ENCODE measurements at places on chromosomes 13 and 19.

GRCh38 chr13:46031581-46032263 lies 20.8 kb downstream of the ZC3H13 start:
- DNase-seq, result no peak

- DNase-seq, result no peak
These were observed 94.6 kb upstream of the ARHGEF7 start for GRCh38 chr13:111020546-111020945.

DNA sequence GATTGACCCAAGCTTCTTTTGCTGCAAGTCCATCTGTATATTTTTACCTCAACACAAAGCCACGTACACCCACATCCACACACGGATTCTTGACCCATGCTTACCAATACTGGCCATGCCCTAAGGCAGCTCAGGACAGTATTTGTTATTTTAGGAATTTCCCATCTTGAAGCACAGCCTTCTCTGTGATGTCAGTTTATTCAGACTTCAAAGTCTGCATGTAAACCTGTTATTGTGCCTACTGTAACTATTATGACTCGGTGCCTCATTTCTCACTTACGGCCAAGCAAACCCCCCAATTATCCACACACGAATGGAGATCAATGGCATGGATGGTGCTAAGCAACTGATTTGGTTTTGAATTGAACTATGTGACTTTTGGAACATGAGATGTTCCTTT lies 17.5 kb downstream of the CLDN10 start:
- no peak for DNase-seq

DNA sequence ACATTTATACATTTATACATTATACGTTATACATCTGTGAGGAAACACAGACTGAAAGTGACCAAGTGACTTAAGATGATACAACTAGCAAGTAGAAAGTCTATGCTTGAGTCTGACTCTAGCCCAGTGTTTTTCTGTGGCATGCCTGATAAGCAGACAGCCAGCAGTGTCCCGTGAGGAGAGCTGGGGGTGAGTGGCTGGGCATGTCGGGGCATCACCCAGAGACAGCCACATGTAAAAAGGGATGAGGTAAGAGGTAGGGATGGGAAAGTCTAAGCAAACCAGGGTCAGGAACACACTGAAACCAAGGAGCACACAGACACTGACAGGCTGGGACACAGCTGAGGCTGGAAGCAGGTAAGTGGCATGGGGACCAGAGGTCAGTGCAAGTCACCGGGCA lies 333.2 kb downstream of the FOXO1 start:
- no peak for DNase-seq

GRCh38 chr13:44218501-44219240 lies 155.0 kb upstream of the SERP2 start:
- peak; percentile 53 for DNase-seq

DNA sequence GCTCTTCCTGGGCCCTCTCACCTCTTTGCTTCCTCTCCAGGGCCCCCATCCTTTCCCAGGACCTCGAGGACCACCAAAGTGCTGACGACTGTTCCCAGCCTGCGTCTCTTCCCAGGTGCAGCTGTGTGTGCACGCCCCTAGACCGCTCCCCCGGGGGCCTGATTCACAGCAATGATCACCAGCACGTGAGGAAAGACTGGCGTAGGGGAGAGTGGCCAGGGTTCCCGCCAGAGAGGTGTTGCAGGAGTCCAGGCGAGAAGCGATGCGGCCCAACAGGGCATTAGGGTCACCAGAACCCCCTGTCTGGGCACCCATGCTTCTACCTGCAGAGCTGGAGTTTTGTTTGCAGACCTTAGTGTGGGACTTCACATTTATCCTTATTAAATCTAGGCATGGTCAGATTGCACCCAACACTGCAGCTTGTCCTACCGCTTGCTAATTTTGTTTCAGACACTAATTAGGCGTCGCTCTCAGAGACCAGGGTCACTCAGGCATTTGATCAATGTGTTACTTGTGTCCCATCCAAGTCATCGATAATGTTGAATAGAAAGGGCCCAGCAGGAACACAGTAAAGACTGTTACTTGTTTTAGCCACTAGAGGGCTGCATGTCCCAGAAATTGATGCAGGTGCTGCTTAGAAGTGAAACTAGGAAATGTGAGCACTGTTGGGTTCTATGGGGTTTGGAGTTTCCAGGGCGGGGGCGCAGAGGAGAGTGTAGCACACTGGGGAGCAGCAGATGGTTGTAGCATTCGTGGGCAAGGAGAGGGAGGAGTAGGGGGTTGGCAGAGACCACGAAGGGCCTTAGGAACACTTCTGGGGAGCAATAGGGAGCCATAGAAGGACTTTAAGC lies 53.2 kb downstream of the CDADC1 start:
- peak; percentile 32 for DNase-seq

- DNase-seq, result no peak
These were observed 58.8 kb upstream of the ZNF681 start for GRCh38 chr19:23817519-23817918.

DNA sequence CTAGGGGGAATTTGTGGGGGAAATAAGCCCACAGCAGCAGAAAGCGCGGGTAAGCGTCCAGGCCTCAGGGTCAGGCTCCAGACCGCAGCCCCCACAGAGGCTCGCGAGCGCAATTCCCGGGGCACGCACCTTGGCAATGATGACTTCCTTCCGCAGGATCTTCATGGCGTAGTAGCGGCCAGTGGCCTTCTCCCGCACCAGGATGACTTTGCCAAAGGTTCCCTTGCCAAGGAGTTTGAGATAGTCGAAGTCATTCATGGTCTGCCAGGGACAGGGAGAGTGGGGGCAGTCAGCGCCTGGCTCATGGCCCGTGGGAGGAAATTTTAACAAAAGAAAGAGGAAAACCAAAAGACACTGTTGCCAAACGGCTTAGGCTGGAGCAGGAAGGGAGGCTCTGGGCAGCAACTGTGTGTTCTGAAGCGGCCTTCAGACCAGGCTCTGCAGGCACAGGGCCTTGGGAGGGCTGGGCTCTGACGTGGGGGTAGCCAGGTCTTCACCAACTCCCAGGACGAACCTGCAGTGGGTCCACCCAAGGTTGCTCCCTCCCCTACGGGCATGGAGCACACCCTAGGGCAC lies 15.4 kb upstream of the CCNP start:
- no peak for DNase-seq

DNA sequence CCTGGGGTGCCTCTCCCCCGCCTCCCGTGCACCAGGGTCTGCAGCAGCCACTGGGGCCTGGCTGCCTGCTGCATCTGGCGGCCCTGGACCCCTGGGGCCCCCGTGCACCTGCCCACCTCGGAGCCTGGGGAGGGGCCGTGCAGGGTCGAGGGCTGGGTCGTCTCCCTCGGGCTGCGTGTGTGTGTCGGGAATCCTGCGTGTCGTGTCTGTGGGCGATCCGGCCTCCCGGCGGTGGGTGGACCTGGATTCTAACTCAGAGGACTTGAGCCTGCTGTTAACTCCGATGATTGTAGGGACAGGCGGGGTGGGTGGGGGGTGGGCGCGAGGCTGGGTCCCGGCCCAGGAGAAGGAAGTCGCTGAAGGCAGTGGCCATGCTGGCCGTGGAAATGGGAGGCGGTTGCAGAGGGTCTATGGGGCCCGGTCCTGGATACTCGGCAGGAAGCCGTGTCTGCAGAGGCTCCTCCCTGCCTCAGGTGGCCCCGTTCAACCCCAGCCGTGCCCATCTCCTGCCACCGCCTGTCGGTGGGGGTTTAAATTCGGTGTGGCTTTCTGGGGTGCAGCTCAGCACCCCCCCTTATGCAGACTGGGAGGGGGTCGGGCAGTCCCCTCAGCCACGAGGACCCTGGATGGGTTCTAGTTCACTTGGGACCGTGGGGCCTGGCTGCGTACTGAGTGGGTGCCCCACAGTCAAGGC lies 9.4 kb upstream of the WDR18 start:
- DNase-seq, result no peak

GRCh38 chr19:6518145-6518911 lies 12.5 kb upstream of the TNFSF9 start:
- DNase-seq, result no peak

DNA sequence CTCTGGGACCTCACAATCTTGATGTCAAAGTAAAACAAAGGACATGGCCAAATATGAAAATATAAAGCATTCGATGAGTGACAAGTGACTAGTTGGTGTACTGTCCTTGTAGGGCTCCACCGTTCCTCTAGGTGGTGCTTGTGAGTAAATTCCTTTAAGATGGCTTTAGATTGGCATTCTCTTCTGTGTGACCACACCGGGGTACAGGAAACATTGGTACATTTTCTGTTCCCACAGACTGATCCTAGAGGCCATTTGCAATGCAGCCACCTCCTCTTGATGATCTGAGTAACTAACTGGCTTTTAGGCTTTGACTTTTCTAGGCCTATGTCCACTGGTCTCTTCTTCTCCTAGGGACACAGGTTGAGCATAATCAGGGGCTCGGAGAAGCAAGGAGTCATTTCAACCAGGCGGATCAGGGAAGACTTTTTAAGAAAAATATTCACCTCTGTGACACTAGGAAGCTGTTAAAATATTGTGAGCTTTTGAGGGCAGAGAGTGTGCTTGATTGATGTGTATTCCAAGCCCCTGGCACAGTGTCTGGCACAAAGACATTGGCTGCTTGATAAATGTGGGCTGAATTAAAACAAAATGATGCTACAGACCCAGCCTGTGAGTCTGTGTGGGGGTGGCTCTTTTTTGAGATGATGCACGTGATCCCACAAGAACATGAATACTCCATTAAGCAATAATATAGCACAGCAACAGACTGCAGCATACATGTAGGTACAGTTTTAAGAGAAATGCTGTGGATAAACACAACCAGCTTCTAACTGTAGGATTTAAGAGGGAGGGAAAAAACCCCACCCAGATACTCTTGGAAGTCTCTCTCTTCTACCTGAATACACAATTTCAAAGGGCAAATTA lies 21.0 kb downstream of the EPSTI1 start:
- no peak for DNase-seq

- DNase-seq, result no peak
These were observed 24.8 kb downstream of the RANBP3 start for GRCh38 chr19:5953030-5953589.

DNA sequence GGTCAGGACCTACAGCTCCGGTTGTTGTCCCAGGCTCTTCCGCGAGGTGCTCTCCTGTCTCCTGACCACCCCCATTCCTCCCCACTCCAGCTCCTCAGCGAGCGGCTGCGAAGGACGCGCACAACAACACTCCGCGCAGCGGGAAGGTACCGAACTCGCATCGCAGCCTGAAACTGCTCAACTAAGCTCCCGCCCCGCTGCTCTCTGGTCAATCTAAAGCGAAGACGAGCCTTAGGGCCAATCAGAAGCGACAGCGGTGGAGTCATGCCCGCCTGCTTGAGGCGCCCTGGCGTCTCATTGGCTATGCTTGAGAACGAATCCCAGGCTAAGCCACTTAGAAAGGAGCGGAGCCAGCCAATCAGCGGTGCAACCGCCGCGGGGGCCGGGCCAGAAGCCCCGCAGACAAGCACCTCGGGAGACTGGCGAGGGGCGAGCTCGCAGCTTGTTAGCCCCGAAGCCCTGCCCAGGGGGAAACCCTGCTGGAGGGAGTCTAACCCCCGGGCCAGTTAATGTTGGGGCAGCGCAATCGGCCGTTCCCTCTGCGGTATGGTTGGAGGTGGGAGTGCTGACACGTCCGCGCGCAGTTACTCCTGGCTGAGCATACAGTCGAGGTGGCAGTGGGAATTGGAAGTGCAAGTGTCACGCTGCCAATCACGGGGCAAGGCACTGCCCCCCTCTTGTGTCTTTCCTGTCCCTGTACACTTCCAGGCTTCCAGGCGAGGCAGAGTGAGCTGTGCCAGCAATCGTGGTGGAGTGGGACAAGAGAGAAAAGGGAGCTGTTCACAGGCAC lies 1.9 kb upstream of the ZBTB32 start:
- peak; percentile 98 for DNase-seq

DNA sequence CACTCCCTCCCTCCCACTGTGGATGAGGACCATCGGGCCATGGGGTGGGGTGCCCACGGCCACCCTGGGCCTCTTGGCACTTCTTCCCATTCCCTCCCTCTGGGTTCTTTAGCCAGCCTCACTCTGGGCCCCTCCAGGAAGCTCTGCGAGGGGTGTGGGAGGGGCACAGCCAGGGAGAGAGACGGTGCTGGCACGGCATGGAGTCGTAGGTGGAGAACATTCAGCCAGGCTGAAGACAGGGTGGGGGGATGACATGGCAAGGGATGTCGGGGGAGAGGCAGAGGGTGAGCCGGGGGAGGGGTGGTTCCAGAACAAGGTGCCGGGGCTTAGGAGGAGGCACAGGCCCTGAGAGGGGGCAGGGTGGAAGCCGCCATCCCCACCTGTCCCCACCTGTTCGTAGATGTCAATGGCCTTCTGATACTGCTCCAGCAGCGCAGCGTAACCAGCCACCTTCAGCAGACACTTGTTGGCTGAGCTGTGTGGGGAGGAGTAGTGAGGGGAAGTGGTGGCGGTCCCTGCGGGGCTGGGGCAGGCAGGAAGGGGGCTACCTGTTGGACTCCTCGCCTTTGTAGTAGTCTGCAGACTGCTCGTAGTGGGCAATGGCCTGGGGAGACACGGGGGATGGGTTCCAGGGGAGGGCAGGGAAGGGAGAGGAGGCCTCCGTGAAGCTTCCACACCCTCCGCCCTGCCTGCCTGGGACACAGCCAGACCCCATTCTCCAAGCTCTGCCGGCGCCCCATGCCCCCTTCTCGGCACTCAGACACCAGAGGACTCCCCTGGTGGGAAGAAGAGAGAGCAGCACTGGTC lies 8.8 kb upstream of the KPTN start:
- DNase-seq, result no peak

DNA sequence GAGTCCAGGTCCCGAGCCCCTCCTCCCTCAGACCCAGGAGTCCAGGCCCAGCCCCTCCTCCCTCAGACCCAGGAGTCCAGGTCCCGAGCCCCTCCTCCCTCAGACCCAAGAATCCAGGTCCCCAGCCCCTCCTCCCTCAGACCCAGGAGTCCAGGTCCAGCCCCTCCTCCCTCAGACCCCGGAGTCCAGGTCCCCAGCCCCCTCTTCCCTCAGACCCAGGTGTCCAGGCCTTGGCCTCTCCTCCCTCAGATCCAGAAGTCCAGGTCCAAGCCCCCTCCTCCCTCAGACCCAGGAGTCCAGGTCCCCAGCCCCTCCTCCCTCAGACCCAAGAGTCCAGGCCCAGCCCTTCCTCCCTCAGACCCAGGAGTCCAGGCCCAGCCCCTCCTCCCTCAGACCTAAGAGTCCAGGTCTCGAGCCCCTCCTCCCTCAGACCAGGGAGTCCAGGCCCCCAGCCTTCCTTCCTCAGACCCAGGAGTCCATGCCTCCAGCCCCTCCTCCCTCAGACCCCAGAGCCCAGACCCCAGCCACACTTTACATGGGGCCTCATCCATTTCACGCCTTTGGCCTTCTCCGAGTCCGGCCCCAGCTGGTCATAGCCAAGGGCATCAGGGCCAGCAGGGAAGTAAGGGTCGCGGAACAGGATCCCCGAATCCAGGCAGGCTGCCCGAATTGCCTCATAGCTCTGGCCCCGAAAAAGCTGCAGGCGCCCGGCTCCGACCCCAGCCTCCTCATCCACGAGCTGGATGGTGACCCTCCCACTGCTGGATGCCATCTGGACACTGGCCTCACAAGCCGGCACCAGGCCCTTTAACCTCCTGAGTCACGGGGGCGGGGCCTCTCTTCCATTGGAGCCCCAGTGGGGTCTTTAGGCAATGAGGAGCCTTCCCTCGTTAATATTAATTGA lies 628 bp downstream of the CAPN12 start:
- no peak for DNase-seq

- peak; percentile 26 for DNase-seq
These were observed 20.0 kb downstream of the XRCC1 start for GRCh38 chr19:43555185-43555770.

Measured in NCI-H774 (cell line).